Esophagus squamous epithelium (tissue), 5 donors: ENCODE measurements at places on chromosomes 5 and 9.

GRCh38 chr9:127204771-127205470, 59.7 kb upstream of the GARNL3 start:
- DNase-seq = no peak

- no peak for DNase-seq
Measured at GRCh38 chr5:172133359-172134029, 54.5 kb downstream of the STK10 start.

- no peak for DNase-seq
Measured at GRCh38 chr5:2715856-2716255, 35.6 kb downstream of the IRX2 start.

GRCh38 chr5:68216245-68217046, 890 bp downstream of the PIK3R1 start:
- peak; percentile 24 for DNase-seq

DNA sequence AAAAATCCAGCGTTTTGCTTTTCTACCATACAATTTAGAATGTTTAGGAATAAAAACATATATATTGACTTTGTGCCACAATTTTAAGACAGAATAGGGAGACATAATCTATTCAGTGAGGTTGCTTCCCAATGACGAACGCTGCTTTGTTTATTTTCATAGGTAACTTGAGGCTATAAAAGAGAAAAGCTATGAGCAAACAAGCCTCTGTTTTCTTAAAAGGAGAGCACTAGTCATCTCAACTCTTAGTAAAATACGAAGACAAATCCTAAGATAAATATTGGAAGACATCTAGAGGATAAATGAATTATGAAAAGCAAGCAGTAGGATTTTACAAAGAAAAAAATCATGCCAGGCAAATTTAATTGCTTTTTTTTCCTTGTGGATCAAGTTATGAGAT, 363.6 kb downstream of the ANXA1 start:
- no peak for DNase-seq

GRCh38 chr9:130837643-130838042, 2.6 kb downstream of the ABL1 start:
- DNase-seq = no peak

GRCh38 chr5:92850886-92851285, 730.1 kb downstream of the NR2F1-AS1 start:
- no peak for DNase-seq

GRCh38 chr5:126428421-126428820, 5.2 kb downstream of the GRAMD2B start:
- no peak for DNase-seq

GRCh38 chr5:15515229-15515628, 15.2 kb downstream of the FBXL7 start:
- DNase-seq = no peak

GRCh38 chr5:117856713-117857112, 1131.6 kb downstream of the DTWD2 start:
- DNase-seq = no peak

DNA sequence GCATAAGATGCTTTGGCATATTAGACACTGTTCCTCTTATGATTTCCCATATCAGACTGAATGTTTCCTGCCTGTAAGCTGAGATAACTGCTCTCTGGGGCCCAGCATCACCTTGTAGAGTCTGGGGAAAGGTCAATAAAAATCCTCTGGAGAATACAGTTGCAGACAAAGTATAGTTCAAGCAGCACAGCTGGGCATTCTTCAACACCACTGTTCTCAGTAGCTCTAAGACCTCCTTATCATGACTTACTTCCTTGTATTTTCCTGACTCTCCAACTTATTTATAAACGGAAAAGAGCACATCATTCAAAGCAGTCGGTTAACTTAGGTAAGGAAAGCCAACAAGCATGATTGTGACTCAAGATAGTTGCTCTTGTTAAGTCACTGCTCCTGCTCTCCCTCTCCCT, 208.7 kb upstream of the RASEF start:
- DNase-seq = no peak

DNA sequence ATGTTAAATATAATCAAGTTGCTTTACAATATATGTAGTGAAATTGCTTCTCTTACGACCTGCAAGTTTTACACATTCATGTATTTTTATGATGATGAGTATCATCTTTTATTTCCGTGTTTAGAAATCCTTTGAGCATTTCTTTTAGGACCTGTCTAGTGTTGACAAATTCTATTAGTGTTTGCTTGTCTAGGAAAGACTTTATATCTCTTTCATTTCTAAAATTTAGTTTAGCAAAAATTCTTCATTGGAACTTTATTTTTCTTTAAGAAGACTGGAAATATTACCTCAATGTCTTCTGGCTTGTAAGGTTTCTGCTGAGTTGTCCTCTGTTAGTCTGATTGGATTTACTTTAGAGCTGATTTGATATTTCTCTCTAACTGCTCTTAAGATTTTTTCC, 920.9 kb upstream of the CTNND2 start:
- no peak for DNase-seq

DNA sequence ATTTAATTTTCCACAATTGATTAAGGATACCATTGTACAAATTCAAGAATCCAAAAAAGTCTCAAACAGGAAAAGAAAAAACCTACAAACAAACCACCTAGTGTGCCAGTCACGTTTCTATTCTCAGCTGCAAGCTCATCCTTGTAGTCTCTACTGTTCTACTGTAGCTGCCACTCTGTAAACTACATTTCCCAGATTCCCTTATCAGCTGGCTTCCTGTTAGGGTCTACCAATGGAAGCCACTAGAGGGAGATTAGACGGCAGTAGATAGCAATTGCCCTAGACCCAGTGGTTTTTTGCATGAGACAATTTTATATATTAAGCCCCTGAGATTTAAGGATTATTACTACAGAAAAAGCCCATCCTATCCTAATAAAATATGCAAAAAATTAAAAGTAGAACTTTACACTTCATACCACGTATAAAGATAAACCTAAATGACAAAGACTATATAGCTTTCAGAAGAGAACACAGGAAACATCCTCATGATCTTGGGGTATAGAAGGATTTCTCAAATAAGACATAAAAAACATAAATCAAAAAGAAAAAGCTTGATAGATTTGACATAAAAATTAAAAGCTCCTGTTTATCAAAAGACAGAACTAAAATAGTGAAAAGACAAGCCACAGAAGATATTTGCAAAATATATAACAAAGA, 37.4 kb downstream of the P4HA2 start:
- no peak for DNase-seq

DNA sequence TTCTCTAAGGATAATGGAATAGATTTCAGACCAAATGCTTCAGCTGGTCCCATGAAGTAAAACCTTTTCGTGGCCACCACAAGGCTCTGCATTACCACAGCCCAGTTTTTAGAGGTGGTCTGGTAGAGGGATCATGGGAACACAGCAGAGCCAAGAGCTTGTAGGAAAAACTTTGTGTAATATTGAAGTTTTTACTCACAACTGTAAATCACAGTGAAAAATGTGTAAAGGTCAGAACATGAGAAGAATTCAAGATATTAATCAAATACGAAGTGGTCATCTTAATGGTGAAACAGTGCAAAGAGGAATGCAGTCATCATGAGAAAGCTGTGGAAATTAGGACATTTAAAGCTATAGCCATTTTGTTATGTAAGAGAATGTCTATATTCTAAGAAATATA, 197.5 kb downstream of the NPR3 start:
- no peak for DNase-seq

GRCh38 chr5:93454896-93455295, 126.1 kb downstream of the NR2F1-AS1 start:
- no peak for DNase-seq

DNA sequence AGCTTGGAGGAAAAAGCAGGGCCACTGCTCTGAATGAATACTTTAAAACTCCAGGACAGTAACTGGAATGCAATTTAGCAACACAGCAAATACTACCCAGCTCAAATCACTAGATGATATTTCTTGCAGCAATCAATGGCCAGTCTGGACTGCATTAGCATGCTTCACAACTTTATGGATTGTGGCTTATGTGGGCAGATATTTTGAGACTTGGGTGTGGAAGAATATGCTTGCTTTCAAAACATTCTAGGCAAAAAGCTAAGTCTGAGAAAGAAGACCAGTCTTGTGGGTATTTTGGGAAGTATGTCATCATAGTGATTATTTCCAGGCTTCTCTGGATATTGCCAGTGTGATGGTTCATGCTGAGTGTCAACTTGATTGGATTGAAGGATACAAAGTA, 3.1 kb downstream of the RANBP3L start:
- DNase-seq = no peak

GRCh38 chr5:61734001-61734400, 401.9 kb downstream of the ZSWIM6 start:
- DNase-seq = no peak

DNA sequence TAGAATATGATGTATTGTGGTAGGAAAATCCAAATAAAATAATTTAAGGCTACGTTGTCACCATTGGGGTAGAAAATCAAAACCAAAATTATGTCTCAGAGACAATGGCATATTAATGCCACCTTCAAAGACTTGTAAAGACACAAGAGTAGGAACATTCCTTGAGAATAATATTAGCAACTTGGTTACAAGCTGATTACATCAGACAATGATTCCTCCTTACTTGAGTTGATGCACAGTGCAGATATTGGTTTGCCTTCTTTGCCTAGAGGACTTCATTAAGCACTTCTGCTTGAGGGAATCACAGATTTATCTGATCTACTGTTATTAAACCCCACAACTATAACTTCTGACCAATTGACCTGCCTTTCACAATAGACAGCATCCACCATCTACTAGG, 500.2 kb downstream of the CDH9 start:
- DNase-seq = no peak

DNA sequence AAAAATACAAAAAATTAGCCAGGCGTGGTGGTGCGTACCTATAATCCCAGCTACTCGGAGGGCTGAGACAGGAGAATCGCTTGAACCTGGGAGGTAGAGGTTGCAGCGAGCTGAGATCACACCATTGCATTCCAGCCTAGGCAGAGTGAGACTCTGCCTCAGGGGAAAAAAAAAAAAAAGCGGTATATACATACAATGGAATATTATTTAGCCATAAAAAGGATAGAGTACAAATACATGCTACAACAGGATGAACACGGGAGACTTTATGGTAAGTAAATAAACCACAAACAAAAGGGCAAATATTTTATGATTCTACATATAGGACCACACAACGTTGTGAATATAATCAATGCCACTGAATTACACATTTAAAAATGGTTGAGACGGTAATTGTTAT, 5.2 kb downstream of the UBTD2 start:
- DNase-seq = no peak

- DNase-seq = no peak
Measured at GRCh38 chr5:81855591-81855990, 104.7 kb upstream of the SSBP2 start.

DNA sequence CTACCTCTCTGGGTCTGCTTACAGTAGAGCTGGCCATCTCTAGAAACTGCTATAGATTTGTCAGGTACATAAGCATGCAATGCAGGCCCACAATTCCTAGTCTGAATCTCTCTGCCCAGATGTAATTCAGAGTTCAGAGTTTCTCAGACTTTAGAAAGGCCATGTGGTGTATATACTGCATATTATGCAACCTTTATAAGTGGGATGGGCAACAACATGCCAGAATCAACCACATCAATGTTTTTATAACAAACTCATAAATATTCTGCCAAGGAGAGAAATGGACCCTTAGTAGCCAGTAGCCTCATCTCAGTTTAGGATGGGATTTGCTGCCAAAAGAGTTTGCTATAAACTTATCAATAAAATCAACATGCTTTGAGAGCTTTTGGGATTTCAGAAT, 78.8 kb downstream of the SLC1A1 start:
- DNase-seq = no peak

- no peak for DNase-seq
Measured at GRCh38 chr9:69190863-69191181, 16.7 kb downstream of the TJP2 start.

- DNase-seq = no peak
Measured at GRCh38 chr9:33447799-33448553, 583 bp upstream of the AQP3 start.

- no peak for DNase-seq
Measured at GRCh38 chr5:149496166-149496565, 55.1 kb downstream of the CSNK1A1 start.

- no peak for DNase-seq
Measured at GRCh38 chr5:75640826-75641225, 29.6 kb downstream of the ANKDD1B start.

GRCh38 chr5:179794575-179794974, 789 bp downstream of the LTC4S start:
- no peak for DNase-seq

GRCh38 chr9:18805386-18805785, 227.6 kb downstream of the SAXO1 start:
- no peak for DNase-seq

DNA sequence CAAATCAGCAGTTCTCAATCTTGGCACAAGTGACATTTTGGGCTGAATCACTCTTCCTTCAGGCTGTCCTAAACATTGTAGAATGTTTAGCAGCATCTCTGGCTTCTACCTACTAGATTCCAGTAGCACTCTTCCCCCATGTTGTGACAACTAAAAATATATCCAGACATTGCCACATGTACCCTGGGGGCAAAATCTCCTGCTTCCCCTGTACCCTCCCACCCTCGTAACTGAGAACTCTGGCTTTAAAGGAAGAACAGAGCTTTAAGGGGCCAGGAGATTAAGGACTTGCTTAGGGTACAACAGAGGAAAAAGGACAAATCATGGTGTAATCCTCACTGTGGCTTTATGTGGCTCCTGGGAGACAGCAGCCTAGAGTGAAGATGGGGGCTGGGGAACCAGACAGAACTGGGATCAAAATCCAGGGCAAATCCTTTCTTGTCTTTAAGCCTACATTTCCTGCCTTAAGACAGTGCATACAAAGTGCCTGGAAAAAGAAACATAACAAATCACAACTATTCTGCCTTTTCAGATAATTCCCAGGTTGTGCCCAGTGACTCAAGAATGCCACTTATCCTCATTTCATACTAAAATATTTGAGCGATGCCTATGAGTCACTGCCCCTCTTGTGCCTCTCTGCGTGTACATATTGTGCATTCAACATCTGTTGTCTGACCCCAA, 109.3 kb downstream of the DAPK1 start:
- DNase-seq = no peak

- DNase-seq = no peak
Measured at GRCh38 chr9:106716820-106717219, 146.1 kb upstream of the ZNF462 start.

DNA sequence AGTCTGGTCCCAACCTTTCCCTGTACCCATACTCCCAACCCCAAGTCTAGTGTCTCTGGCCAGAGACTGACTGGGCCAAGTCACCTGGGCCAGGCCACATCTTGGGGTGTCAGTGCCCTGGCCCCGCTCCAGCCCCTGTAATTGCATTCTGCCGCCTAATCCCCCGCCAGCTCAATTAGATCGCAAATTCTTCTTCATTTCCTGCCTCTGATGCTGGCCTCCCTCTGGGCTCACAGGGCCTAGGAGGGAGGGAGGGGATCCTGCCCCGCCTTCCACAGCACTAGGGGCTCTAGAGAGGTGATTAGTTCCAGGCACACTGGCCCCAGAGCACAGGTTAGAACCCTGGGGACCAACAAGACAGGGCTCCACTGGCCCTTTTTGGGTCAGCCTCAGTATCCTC, 5.5 kb downstream of the CXXC5 start:
- DNase-seq = no peak

GRCh38 chr9:77276799-77277198, 99.5 kb downstream of the VPS13A start:
- no peak for DNase-seq

GRCh38 chr9:2286825-2287455, 271.8 kb downstream of the SMARCA2 start:
- no peak for DNase-seq

GRCh38 chr9:6922124-6922676, 164.4 kb downstream of the KDM4C start:
- no peak for DNase-seq
